ENCODE measurements at places on chromosomes 13 and 19.

- DNase-seq, result no peak
Observed at GRCh38 chr13:91567485-91568207, 169.2 kb downstream of the GPC5 start.

DNA sequence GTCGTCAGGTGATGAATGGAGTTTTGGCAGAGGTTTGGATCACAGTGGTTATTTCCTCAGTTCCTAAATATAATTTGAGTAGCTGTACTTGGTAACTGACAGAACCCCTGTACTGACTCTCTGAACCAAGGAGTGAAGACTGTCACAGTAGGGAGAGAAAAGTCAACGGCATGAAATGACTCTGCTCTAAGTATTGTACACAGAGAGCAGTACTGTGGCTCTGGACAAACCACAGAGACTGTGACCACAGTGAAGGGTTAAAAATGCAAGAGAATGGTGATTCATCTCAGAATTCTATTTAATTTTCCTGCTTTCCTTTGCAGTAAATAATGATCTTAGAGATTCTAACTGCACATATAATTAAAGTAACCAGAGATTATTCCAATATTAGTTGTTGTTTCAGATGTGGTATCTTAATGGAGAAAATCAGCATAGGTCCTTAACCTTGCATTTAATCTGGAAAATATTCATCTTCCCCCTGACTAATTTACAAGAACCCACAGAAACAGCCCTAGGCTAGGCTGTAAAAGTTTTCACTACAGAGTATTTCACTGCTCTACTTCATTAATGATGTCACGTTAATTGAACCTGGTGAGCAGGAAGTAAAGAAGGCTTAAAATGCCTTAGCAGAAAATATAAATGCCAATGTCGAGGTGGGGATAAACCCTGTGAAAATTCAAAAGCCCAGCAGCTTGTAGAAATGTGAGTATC is 221.9 kb downstream of the LIG4 start:
- no peak for DNase-seq

DNA sequence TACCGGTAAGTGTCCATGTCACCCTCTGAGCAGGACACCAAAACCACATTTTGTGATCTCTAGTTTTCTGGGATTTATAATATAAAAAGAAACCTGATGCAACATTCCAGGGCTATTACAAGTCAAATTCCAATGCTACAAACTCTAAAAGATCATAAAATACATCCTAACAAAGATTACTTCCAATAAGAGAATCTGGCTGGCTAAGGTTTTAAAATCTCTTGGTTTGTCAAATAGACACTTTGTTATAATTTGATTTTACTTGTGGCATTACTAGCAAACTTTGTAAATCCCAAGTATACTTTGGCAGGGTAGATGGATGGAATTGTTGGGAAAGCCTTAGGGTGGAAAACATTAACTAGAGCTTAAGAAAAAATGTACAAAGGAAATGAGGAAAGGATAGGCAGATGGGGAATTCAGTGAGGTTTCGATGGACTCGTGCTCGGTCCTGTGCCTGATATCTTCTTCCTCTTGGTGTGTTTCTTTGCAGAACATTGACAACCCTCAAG is 74.0 kb upstream of the POMP start:
- DNase-seq, result no peak

GRCh38 chr13:45276913-45277312 is 64.1 kb downstream of the TPT1 start:
- DNase-seq, result no peak

DNA sequence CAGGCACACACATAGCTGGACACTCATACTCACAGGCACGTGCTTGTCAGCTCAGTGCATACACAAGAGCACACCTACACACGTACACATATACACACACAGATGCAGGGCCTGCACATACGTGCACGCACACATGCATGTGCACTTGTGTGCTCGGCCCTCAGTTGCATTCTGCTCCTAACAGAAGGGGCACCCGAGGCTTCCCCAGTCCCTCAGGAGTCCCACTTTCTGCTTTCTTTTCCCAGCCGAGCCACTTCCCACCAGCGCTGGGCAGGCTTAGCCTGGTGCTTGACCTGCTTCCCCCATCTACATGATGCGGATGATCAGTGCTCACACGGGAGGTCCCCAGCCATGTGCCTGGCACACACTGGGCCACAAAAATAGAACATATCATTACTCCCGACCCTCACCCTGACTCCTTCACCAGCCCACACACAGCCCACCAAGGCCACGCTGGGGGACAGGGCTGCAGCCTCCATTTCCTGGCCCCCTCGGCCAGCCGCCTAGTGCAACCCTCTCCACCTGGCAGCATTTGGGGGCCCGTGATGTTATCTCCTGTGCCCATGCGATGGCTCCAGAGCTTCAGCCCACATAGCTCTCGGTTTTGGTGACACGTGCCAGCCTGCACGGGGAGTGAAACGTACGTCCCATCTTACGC is 125.2 kb upstream of the SPACA7 start:
- no peak for DNase-seq

- peak; percentile 31 for DNase-seq
Observed at GRCh38 chr13:101757446-101758039, 305.1 kb downstream of the ITGBL1 start.
